Stimulated activated CD8-positive, alpha-beta memory T cell treated with anti-CD3 and anti-CD28 coated beads, Interleukin-4, amount 100 ng/mL, for 1 hour (primary cell): ENCODE measurements at places on chromosomes 11 and 22.

DNA sequence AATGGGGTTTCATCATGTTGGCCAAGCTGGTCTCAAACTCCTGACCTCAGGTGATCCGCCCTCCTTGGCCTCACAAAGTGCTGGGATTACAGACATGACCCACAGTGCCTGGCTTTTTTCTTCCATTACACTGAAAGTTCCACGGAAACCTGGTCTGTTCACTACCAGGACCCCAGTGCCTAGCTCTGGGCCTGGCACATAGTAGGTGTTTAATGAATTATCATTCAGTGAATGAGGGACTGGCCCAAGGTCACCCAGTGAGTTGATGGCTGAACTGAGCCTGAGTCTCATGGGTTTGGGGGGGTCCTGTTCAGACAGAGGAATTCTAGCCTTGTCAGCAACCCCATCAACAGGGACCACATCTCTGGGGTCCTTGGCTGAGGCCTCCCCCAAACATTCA is 3.1 kb downstream of the C11orf86 start:
- no peak for DNase-seq

DNA sequence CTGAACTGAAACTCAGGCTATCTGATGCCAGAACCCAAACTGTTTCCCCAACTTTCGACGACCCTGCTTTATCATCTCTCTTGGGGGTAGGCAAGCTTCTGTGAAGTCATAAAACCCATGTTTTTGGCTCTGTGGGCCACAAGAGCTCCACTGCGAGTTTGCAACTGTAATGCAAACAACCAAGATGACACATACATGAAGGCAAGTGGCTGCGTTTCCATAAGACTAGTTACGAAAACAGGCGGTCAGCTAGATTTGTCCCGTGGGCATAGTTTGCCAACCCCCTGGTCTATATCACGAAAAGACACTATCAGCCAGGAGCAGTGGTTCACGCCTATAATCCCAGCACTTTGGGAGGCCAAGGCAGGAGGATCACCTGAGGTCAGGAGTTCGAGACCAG is 37.5 kb downstream of the TPST2 start:
- DNase-seq, result no peak

GRCh38 chr11:99020352-99021225 is at the start of gene CNTN5:
CNTN5 (plus strand) TSS chr11:99020949.
- DNase-seq, result no peak

DNA sequence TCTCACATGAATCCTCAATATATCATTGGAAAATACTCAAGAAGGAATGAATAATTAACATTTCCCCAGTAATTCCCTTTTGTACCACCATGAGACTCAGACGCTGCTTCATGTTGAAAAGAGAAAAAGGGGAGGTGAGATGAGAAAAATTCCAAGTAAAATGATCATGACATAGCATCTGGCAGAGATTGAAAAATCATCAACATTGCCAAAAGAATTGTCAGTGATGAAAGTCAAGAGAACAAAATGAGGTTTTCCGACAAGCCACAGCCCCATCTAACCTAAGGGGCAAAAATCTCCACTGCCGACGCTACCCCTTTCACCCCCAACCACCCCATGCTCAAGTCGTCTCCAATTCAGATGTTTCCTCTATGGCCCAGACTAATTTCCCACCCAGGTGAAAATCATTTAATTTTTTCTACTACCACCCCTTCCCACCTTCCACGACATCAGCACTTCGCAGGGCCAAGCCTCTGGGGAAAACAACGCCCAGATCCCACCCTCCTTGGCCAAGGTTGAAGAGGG is 1.2 kb downstream of the RAB6A start:
- DNase-seq, result no peak

DNA sequence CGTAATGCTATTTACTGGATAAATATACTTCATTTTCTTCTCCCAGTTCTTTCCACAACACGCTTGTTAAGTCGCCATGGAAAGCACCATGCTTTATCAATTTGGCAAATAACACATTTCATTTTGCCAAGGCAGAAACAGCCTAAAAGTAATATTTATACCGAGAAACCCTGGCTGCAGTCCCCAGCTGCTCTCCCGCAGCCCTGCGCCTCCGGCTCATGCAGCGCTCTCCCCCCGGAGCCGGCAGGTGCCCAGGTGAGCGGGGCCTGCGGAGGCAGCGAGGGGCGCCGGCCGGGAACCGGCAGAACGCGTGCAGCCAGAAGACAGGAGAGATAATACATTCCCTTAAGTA is 681 bp upstream of the ARHGEF12 start:
- DNase-seq, result no peak
